ENCODE measurements at places on chromosomes 12 and 14.

- DNase-seq: no peak
These were observed 4.6 kb downstream of the HOXC4 start for GRCh38 chr12:54058128-54058768.

GRCh38 chr14:76998910-76999309 is 29.6 kb downstream of the IRF2BPL start:
- no peak for DNase-seq

GRCh38 chr12:59075968-59076490 is 155.7 kb upstream of the LRIG3 start:
- no peak for DNase-seq

DNA sequence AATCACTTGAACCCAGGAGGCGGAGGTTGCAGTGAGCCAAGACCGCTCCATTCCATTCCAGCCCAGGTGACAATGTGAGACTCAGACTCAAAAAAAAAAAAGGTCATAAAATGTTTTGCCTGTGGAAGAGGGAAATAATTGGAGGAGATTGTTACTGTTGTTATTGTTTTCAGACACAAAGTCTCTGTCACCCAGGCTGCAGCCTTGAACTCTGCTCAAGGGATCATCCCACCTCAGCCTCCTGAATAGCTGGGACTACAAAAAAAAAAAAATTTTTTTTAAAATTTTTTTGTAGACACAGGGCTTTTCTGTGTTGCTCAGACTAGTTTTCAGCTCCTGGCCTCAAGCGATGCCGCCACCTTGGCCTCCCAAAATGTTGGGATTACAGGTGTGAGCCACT is 33.9 kb downstream of the ARID2 start:
- DNase-seq: no peak

- no peak for DNase-seq
These were observed 19.6 kb downstream of the GSTZ1 start for GRCh38 chr14:77340389-77340788.

DNA sequence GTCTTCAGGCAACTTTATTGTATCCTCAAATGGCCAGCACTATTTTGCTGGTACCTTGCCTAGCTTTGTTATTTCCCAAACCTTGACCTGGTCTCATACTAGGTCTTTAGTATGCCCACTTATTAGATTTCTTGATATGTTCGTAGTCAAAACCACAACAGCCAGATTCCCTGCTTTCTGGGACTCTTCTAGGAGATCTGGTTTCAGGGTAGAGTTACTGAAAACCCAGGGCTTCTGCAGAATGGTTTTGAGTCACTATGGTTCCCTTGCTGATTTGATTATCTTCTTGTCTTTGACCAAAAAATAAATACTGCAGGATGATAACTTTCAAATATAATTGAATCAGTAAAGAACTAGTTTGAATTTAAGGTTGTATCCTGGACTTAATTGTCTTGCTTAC is 211.2 kb downstream of the FUT8 start:
- DNase-seq: no peak
